ENCODE measurements at places on chromosomes 3 and 15.
A peak's percentile ranks its signal among the peaks of the same experiment; 100 is the strongest.

DNA sequence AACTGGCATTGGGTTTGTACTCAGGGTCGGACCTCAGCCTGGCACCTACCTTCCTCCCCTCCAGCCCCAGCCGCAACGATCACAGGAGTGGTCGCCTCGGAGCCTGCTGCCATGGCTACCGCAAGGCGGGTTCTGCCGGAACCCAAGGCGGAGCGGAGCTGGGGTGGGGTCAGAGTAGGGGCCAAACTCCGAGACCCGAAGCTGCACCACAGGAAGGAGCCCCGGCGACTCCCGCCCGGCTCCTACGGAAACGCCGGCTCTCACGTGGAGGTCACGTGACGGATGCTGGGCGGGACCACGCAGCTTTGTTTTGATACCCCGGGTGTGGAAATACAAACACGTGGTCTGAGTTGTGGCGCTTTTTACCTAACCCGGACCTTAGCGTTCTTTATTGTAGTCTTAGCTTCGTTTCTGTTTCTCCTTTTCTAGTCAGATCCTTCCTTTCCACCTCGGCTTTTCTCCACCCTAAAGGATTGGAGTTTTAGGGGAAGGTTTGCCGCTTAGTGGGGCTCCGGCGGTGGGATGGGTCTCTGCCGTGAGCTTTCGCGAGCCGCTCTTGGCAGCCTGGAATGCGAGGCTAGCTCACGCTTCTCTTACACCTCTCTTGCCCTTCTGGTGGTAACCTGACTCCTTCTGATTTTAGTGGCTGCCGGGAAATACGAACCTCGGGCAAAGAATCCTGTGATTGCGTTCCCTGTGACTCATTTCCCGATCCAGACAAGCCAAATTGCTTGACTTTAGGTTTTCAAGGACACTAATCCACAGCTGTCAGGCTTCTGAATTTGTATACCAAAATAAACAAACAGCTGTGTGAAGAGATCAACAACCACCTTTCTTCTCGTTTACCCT is at the start of gene HSPBAP1:
HSPBAP1 (minus strand) TSS at position 264 of the 849 bp plus-strand sequence; CDS start at position 113, 151 bp downstream.
- peak; percentile 90 for DNase-seq

DNA sequence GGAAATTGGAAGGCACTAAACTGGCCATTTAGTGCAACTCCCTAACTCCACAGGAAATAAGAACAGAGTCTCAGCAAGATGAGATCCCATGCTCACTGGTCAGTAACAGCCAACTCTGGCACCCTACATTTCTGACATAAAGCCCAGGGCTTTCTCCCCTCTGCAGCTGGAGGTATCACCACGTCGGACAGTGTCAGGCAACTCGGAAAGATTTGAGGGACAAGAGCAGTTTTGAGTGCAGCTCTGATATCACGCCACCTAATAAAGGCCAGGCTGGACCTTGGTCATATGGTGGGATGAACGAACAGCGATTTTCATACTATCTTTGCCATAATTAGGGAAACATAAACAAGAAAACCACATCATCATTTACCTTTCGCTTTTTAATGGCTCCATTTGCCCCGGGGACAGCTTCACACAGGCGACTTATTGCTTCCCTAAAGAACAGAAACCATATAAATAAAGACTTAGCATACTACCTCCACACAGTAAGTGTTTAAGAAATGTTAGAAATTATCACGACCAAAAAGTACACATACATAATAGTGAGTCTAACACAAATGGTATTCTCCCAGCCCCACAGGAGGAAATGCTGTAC is 12.5 kb downstream of the EID1 start:
- DNase-seq = no peak

DNA sequence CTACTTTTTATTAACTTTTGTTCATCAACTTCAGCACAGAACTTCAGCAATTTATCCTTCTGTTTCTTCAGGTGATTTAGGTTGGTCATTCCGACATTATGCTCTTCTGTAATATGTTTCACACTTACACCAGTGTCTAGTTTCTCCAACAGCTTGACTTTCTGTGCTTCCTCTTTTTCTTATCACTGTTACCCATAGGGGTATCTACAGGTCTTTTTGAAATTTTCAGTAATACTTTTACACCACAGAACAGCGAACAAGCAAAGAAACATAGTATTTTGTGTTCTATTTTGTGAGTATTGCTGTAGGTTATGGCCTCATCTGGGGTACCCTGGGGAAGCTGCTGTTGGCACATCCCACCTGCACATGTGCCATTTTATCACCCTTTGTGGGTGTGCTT is 260.7 kb downstream of the NSUN3 start:
- DNase-seq = no peak

- DNase-seq = no peak
These were observed 35.2 kb upstream of the PRICKLE2 start for GRCh38 chr3:64260431-64260830.

GRCh38 chr3:68667346-68667745 is 265.0 kb downstream of the TAFA4 start:
- no peak for DNase-seq

DNA sequence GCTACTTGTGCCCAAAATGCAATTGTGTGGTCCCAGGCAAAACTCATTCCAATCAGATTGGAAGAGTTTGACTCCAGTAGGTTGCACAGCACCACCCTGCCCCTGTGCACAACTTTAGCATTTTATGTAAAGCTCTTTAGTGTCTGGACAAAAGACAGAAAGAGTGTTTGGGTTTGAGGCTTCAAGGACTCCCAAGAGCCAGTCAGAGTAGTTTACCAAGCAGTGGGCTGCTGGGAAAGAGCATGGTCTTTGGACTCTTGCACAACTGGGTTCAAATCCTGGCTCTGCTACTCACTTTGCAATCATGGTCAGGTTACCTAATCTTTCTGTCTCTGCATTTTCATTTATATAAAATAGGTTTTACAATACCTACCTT is 75.8 kb upstream of the UMPS start:
- no peak for DNase-seq

GRCh38 chr3:131232711-131233267 is 148.8 kb upstream of the NUDT16 start:
- DNase-seq = no peak

DNA sequence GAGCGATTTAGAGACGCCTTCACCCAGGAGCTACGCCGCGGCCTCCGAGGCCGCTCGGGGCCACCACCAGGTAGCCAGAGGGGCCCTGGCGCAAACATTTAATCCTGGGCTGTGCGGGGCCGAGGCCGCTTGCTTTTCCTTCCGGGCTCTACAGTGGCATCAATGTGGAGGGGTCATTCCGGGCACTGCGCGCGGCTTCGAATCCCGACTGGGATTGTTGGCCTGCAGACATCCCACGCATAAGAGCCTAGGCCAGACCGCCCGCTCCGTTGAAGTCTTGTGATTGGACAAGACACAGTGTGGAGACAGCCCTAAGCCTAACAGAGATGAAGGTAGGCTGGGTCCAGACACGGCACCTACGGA is 568 bp upstream of the NCBP2 start:
- peak; percentile 28 for DNase-seq

GRCh38 chr15:44882499-44882968 is 74.0 kb upstream of the TERB2 start:
- no peak for DNase-seq

DNA sequence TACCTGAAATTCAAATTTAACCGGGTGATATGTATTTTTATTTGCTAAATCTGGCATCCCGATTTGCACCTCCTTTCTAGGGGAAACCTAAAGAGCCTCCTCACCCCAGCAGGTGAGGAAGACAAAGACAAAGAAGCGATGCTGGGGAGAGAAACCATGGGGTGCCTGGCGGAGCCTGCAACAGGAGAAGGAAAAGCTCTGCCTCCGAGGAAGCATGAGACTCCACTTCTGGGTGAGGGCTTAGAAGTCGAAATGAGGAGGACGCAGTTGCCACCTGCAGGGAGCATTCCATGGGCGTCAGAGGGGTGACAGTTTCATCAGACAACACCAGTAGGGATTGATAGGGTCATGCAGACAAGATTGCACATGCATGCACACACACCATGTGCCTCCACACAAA is 30.5 kb upstream of the LYZL4 start:
- DNase-seq = no peak

DNA sequence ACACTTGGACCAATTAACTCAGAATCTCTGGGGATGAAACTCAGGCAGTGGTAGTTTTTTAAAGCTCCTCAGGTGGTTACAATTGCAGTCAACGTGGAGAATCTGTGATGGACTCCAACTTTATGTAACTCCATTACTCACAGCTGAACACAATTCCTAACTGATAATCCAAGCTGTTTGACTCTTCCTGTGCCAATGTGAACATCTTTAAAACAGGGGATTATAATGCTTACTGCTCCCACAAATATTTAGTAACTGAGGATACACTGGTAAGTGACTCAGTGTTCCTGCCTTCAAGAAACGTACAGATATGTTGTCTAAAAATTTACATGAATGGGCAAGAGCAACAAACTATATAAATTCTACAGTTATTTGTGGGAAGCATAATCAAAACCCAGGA is 85.6 kb downstream of the OSBPL10 start:
- no peak for DNase-seq

Data from CD4-positive, alpha-beta T cell treated with Interleukin-21 for 1 hour (primary cell).